ENCODE measurements at places on chromosomes 13 and 19.
A peak's percentile ranks its signal among the peaks of the same experiment; 100 is the strongest.

- no peak for DNase-seq
Observed at GRCh38 chr13:44649104-44649428, 72.9 kb upstream of the TSC22D1 start.

GRCh38 chr13:29849731-29850212 is 645 bp downstream of the UBL3 start:
- peak; percentile 63 for DNase-seq

GRCh38 chr13:21216332-21216731 is 39.9 kb downstream of the MRPL57 start:
- DNase-seq = no peak

- DNase-seq = no peak
Observed at GRCh38 chr13:101309014-101309619, 107.2 kb downstream of the NALCN start.

DNA sequence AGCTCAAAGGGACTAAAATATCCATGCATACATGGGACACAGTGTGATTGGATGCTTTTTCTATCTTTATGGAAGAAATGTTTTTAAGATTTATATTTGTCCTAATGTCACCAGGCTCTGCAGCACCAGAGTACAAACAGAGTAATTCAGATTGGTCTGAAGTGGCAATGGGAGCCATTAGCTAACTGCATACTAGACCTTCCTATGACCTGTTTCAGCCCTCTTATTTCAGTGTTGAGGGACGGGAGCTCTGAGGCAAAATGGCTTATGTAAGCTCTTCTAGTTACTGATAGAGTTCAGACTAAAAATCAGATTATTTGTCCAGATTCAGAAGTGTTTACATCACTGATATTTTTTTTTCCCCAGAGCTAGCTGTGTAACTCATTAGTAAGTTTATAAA is 4.9 kb downstream of the SLAIN1 start:
- DNase-seq = no peak
